ENCODE measurements at places on chromosomes 3 and 15.

DNA sequence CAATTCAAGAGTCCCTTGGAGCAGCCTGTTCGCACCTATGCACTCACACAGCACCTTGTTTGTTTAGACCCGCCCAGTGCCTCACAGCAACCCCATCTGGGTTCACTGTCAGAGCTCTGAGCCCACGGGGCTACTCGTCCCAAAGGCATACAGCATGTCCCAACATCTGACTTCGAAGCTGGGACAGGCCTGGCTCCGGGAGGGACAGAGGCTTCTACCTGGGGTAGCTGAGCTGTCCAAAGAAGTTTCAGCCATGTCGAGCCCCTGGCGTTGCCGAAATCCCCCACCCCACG is 28.6 kb upstream of the CYP11A1 start:
- DNase-seq: no peak

DNA sequence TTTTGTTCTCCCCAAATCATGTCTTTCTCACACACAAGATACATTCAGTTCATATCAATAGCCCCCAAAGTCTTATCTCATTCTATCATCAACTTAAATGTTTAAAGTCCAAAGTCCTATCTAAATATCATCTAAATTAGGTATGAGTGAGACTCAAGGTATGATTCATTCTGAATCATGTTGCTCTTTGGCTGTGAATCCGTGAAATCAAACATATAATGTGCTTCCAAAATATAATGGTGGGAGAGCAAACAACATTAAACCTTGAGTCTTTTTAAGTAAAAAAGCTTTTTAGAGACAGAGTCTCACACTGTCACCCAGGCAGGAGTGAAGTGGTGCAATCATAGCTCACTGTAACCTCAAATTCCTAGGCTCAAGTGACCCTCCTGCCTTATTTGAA is 139.1 kb downstream of the SAMMSON start:
- DNase-seq: no peak

GRCh38 chr3:31918179-31919150 is 62.6 kb downstream of the OSBPL10 start:
- DNase-seq: no peak

GRCh38 chr3:37813403-37813802 is 48.3 kb upstream of the CTDSPL start:
- no peak for DNase-seq

- no peak for DNase-seq
Observed at GRCh38 chr15:88788816-88789215, 14.4 kb upstream of the ACAN start.

- DNase-seq: no peak
Observed at GRCh38 chr3:126364130-126364695, 7.0 kb upstream of the KLF15 start.

DNA sequence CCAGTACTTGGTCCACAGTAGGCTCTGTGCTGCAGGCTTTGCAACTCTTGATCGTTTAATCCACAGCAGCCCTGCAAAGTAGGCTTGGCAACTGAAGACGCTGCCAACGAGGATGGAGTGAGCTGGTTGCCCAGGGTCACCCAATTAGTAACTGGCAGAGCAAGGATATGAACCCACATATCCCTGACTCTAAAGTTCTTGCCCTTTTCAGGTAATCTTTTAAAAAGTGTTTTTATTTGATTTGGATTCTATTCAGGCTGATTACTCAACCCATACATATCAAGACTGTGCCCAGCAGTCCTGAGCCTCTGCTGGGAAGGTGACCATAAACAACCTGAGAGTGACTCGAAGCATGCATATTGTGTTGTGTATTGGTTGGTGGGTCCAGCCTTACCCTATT is 50.3 kb downstream of the PSMD6 start:
- DNase-seq: no peak

DNA sequence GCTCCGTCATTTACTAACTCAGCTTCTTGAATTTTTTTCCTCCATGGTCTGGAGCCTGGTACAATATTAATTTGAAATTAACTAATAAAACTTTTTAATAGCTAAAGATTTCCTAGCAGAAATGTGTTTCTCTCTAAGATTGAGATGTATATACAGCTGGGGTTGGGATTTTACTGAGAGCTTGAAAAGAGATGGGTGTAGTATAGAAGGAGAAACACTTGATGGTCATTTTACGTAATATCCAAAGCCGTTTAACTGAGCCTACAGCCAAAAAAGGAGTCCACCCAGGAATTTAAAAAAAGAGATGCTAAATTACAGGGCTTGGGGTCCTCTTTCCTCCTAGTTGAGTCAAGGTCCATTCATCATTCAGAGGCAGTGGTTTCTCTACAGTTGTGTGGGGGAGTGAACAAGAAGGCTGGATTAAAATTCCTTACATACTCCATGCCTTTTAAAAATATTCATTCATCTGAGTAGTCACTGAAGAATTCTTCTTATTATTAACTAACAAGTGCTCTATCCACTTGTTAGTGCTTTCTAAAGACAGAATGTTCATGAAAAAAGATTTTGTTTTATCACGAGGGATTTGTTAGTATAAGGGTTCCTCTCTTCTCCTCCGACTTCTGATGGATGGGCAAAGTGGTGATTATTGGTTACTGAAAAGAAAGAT is 255.3 kb upstream of the IL12A start:
- DNase-seq: no peak

DNA sequence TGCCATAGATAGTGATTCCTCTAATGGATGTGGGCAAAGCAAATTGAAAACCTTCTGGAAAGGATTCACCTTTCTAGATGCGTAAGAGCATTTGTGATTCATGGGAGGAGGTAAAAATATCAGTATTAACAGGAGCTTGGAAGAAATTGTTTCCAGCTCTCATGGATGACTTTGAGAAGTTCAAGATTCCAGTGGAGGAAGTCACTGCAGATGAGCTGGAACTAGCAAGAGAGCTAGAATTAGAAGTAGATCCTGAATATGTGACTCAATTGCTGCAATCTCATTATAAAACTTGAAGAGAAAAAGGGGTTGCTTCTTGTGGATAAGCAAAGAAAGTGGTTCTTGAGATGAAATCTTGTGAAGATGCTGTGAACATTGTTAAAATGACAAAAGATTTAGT is 88.0 kb upstream of the ACKR4 start:
- no peak for DNase-seq

GRCh38 chr3:63931290-63931689 is 19.1 kb upstream of the SCAANT1 start:
- DNase-seq: no peak

- DNase-seq: no peak
Observed at GRCh38 chr3:52132041-52132440, 22.2 kb downstream of the POC1A start.

DNA sequence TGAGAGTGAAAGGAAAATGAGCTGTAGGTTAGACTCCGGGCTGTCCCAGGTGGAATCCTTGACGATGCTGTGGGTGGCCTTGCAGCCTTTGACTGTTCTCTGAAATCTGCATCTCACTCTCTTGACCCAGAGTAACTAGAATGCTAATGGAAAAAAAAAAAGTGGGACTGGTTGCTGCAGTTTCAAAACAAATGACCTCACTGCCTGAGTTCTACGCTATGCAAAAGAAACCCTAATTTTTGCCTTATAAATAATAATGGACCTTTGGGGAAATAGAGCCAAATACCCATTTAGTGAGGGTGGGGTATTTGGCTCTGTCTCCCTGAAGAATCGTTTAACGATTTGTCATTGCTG is 309.7 kb upstream of the C2CD4B start:
- DNase-seq: no peak

GRCh38 chr3:122572940-122573412 is 4.5 kb upstream of the PARP15 start:
- no peak for DNase-seq

DNA sequence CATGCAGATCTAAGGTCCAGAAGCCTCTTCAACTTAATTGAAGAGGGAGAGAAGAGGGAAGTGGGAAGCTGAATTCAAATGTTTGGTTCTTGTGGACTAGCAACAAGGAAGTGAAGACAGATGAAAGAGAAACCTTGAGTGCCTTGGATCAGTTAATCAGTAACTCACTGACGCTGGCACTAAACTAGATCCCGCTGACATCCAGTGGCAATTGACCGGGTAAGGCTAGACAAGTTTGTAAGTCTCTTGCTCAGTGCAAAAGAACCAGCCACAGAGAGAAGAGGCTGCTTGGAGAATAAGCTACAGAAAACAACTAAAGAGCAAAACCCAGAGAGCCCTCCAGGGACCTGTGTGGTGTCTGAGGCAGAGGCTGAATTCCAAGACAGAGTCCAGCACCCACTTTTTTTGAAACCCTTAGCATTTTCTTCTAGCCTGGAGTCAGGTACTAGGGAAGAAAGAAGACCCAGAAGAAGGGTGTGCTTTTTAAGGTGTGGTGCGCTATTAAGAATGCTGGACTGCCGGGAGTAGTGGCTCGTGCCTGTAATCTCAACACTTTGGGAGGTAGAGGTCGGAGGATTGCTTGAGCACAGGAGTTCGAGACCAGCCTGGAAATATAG is 6.9 kb downstream of the PLCH1 start:
- no peak for DNase-seq

DNA sequence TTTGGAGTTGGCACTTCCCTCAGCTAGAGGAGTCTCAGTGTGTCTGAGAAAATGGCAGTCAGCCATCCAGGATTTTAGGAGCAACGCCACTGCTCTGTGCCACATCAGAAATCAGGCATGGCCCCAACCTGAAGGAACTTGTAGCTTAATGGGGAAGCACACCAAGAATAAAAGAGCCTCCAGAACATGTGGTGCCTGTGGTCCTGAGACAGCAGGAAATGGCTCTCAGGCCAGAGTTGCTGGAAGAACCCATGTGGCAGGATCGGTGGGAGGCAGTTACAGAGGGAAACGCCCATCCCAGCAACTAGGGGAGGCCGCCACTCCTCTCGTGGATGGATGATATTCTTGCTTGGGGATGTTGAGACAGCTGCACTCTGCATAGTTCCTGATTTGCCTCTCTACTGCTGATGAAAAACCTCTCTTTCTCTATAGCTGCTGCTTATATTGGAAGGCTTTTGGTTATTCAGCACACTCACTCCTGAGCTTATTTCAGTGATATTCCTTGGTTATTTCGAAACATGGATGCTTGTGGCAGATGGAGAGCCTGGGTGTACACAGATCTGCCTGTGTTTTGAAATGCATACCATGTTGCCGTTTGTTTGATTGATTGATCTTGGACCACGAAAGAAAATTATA is 52.4 kb downstream of the KLHL25 start:
- DNase-seq: no peak

DNA sequence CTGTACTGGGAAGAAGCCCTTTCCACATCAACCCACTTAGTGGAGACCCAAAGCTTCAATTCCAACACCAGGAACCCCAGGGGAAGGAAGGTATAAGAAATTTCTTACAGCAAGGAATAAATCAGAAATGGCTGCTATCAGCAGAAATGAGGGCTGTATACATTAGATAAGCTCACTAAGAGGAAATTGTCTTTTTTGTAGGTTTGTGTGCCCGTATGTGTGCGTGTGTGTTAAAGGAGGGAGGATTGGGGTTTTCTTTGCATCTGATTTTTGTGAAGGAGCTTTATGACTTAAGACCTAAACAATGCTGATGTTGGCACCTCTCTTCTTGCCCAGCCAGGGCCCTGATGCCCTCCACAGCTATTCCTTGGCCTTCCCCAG is 18.6 kb downstream of the ARRDC4 start:
- no peak for DNase-seq

GRCh38 chr15:81091889-81092558 is 42.0 kb upstream of the CFAP161 start:
- no peak for DNase-seq

DNA sequence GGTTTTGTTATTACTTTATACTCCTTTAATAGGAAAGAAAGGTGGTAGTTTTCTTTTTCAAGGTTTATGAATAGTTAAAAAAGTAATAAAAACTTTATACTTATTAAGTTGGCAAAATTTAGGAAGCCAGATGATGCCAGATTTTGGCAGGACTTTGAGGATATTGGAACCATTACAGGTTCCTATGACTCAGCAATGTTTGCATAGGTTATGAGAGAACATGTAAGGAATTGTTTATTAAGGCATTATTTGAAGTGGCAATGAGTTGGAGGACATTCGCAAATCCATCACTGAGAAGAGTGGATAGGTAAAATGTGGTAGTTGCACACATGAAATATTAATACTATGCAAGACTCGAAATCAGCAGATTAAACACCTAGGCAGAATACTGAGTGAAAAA is 29.9 kb downstream of the CDAN1 start:
- DNase-seq: no peak

- DNase-seq: no peak
Observed at GRCh38 chr3:42802876-42803413, 1.3 kb downstream of the HIGD1A start.

DNA sequence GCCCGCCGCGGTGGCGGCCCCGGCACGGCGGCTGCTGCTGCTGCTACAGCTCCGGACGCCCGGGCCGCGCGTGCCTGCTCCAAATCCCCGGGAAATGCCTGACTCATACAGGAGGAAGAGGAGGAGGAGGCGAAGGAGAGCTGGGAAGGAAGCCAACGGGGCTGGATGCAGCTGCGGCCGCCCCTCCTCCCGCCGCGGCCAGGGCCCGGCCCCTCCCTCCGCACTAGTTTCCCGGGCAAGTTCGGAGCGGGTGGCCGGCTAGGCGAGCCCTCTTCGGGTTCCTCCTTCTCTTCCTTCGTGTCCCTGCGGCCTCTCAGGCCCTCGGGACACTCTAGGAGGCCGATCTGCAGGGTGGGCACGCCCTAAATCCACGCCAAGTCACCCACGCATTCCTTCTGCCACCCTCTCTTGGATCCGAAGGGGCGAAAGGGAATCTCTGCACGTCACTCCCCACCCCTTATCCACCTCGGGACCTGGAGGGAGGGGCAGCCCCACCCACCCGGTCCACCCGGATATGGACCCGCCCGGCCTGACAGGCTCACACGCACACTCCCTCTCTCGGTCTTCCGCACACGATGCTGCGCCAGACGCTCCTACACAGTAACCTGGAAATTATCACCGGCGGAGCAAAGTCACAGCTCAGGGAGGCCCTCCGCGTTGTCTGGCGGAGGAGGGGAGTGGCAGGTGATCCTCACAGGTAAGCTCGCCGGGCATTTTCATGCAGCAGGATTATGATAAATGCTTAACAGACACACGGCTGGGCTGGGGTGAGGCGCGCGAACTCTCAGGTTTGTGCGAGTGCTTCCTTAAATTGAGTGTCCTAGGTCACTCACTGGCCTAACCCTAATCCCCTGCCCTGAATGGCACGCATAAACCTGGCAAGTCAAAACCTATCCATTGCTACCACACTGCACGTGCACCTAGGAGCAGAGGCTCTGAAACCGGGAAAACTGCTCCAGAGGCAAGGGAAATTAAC is at the start of the genes OSBPL10 and ZNF860:
TSS of gene OSBPL10 (minus strand) at position 57 of the 976 bp plus-strand sequence. CDS start 83 bp downstream, outside the sequence.
TSS of gene ZNF860 (plus strand) at position 545 of the 976 bp plus-strand sequence. CDS start 7,330 bp downstream, outside the sequence.
- no peak for DNase-seq

- no peak for DNase-seq
Observed at GRCh38 chr15:46442184-46442583, 807.4 kb downstream of the SQOR start.

DNA sequence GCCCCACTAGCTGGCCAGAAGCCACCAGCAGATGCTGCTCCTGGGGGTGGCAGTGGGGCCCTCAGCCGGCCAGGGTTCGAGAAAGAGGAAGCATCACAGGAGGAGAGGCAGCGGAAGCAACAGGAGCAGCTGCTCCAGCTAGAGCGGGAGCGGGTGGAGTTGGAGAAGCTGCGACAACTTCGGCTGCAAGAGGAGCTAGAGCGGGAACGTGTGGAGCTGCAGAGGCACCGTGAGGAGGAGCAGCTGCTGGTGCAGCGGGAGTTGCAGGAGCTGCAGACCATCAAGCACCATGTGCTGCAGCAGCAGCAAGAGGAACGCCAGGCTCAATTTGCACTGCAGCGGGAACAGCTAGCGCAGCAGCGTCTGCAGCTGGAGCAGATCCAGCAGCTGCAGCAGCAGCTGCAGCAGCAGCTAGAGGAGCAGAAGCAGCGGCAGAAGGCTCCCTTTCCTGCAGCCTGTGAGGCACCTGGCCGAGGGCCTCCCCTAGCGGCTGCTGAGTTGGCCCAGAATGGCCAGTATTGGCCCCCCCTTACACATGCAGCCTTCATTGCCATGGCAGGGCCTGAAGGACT is 17.5 kb upstream of the APEH start:
- DNase-seq: no peak
